ENCODE measurements at places on chromosomes 11 and 22. TPM values are rescaled to one million over a fixed set of nuclear protein-coding genes. Genes with fewer than 3 reads are reported as not detected.

C22orf42 gene
- not detected for total RNA-seq

- H3K4me3 ChIP-seq: no peak overlapping the region
- H3K4me1 ChIP-seq: peaks cover 11% of the 10 kb centered on the region
- no peaks in the 10 kb centered on the region for H3K27me3 ChIP-seq
- no peak for DNase-seq
- no peak overlapping the region for H3K27ac ChIP-seq
These were observed 110.4 kb upstream of the OR4B1 start for GRCh38 chr11:48106166-48106565.

MS4A6A gene
- total RNA-seq: 41.4 TPM

APOL3 gene
- total RNA-seq: 6.8 TPM

GRCh38 chr11:76659672-76660532 lies 10.6 kb downstream of the LRRC32 start:
- no peak overlapping the region for H3K4me3 ChIP-seq
- no peak overlapping the region for H3K27ac ChIP-seq
- no peaks in the 10 kb centered on the region for H3K27me3 ChIP-seq
- no peaks in the 10 kb centered on the region for H3K4me1 ChIP-seq

B4GALNT4 gene
- total RNA-seq: 5.1 TPM

OR51A2 gene
- not detected for total RNA-seq

GRCh38 chr11:57647372-57647771 lies 2.3 kb downstream of the YPEL4 start:
- no peak overlapping the region for H3K4me3 ChIP-seq
- H3K27me3 ChIP-seq: peaks cover 62% of the 10 kb centered on the region
- no peak for DNase-seq
- no peak overlapping the region for H3K27ac ChIP-seq
- H3K36me3 ChIP-seq: no peaks in the 10 kb centered on the region
- peaks cover 63% of the 10 kb centered on the region for H3K4me1 ChIP-seq

- peaks cover 61% of the 10 kb centered on the region for H3K27me3 ChIP-seq
- H3K27ac ChIP-seq: no peak overlapping the region
- H3K4me3 ChIP-seq: peak overlapping the region; percentile 73
- no peaks in the 10 kb centered on the region for H3K36me3 ChIP-seq
These were observed 2.0 kb upstream of the BSX start for GRCh38 chr11:122983438-122984185.

- H3K4me3 ChIP-seq: no peak overlapping the region
- peaks cover 22% of the 10 kb centered on the region for H3K36me3 ChIP-seq
- H3K4me1 ChIP-seq: no peaks in the 10 kb centered on the region
- H3K27ac ChIP-seq: no peak overlapping the region
- no peak for DNase-seq
These were observed 14.3 kb downstream of the ATP5MG start for GRCh38 chr11:118415739-118416068.

DNA sequence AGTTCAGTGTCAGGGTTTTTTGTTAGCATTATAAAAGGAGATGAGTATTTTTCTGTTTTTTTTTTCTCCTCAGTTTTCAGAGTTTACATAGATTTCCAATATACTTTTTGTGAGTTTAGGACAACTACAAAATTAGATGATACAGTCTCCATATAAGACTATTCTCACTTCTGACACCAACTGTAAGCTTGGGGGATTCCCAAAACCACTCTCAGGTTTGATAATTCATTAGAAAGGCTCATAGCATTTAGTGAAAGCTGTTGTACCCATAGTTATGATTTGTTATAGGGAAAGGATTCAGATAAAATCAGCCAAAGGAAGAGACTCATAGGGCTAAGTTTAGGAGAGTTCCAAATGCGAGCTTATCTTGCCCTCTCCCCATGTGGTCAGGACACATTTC lies 24.1 kb downstream of the CUL5 start:
- no peaks in the 10 kb centered on the region for H3K36me3 ChIP-seq
- no peak for DNase-seq
- H3K4me3 ChIP-seq: no peak overlapping the region
- H3K4me1 ChIP-seq: no peaks in the 10 kb centered on the region

GRCh38 chr11:72295471-72295870 lies 51.5 kb upstream of the PHOX2A start:
- H3K27me3 ChIP-seq: no peaks in the 10 kb centered on the region
- no peaks in the 10 kb centered on the region for H3K4me1 ChIP-seq
- DNase-seq: no peak
